ENCODE measurements at places on chromosomes 1 and 21.

DNA sequence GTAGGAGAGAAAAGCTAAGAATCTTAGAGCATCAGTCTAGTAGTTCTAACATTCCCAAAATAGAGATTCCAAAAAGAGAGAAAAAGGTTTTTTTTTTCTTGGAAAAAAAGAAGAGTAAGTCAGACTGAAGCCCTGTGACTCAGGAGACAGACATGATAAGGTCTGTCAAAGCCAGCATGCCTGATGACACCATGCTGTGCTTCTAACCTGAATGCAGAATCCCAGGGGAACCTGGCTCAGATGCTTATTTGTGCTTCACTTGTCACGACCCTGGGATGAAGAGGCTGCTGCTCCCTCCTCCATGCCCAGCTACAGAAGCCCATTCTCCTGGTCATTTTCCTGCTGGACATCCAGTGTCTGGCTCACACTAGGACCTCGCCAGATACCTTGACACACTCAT, 44.3 kb downstream of the ERICH3 start:
- no peak for DNase-seq

- DNase-seq, result no peak
These were observed 21.3 kb downstream of the CCN1 start for GRCh38 chr1:85601901-85602300.

DNA sequence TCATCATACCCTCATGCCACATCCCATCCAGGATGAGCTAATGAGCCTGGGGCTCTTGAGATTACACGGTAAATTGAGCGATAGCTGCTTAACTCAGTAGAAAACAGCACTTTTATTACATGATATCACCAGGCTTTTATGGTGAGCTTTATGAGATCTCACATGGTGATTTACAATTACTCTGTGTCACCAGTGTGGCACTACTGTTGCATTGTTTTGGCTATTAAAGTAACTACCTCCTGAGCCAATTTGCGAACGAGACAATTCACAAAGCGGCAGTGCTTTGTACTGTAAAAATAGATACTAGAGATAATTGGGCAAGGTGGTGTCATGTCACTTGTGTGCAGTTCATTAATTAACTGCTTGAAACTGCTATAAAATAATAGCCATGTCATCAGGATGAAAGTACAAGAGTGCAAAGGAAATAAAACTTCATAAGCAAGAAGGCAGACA, 767.7 kb upstream of the ADGRL2 start:
- DNase-seq, result no peak

DNA sequence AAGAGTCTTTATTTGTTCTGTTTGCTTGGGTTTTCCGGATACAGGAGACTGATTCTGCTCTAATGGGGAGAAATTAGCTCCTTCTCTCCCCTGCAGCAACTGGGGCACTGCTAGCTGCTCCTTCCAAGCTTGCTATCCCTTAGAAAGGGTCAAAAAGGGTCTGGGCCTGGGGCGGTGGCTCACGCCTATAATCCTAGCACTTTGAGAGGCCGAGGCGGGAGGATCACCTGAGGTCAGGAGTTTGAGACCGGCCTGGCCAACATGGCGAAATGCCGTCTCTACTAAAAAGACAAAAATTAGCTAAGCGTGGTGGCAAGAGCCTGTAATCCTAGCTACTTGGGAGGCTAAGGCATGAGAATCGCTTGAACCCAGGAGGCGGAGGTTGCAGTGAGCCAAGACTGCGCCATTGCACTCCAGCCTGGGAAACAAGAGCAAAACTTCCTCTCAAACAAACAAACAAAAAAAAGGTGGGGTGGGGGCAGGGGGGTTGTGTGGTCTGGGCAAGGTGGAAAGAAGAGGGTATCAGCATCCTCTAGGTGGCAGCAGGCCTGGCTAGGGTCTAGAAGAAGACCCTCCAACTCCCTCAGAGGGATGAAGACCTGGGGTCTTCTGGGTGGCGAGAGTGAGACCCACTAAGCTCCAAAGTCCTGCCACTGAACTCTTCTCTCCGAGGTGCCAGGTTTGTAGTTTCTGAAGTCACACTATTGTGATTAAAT, 15.4 kb upstream of the TBX15 start:
- no peak for DNase-seq

DNA sequence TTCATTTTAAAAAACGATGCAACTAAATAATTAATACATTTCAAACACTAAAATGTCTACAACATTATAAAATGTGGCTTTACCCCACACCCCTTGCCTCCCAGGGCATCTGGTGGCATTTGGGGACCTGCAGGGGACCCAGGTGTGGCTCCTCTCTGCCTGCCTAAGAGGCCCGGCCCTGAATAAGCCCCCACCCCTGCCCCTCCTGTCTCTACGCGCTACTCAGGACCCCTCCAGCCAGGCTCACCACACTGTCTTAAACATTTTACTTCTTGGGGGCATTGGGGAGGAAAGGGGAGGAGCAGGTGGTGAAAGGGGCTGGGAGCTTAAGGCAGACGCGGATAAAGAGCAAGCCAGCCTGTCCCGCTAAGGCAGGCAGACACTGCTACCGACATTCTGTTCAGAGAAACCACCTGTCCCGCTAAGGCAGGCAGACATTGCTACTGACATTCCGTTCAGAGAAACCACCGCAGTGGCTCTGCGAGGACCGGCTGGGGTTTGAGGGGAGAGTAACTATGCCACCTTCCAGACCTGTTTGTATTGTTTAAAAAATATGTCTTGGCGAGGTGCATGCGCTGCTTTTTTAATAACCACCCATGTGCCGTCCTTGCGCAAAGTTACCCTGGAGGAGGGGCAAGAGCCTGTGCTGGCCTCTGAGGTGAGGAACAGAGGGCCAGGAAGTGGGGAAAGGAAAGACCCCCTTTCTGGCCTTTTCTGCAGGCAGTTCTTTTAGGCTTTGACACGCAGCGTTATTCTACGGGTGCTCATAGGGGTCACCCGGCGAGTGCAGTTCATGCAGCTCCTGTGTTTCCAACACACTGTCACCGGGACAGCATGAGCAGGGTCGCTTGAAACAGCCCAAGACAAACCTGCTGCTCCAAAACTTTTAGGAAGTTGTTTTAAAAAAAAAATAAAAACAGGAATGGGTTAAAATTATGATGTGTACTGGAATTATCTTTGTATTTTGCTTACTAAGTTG, 51.3 kb upstream of the RIPK4 start:
- no peak for DNase-seq

- no peak for DNase-seq
These were observed 120.5 kb downstream of the LACTBL1 start for GRCh38 chr1:22852144-22852655.

DNA sequence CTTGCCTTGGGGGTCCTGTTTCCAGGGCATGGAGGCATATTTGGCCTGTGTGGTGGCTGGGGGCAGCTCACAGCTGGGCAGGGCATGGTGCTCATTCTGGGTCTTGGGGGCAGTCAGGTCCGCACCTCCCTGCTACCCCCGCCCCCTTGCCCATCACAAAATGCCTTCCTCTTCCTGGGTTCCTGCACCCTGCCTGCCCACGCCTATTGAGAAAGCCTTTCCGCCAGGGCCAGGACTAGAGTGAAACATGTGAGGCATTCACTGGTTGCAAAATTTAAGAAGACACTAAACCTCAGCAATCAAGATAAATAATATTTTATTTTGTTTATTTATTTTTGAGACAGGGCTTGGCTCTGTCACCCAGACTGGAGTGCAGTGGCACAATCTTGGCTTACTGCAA, 19.7 kb downstream of the PTAFR start:
- no peak for DNase-seq

DNA sequence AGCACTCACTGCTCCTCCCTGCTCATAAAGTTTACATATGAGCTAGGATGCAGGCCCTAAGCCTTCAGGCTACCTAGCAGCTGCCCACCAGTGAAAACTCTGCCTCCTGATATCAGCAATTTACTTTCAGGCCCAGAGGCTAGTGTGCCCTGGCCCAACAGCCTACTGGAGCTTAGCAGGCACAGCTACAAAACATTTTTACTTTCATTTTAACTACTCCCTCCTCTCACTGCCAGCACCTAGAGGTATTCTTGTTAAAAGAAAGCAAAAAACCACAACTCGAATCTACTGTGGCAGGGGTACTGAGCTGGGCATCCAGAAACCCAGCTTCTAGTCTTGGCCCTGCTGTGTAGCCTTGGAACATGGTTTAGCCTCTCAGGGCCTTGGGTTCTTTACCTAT, 5.8 kb upstream of the LORICRIN start:
- DNase-seq, result no peak

- no peak for DNase-seq
These were observed 61.4 kb downstream of the EIF2B3 start for GRCh38 chr1:44924835-44925464.

- DNase-seq, result no peak
These were observed 177.3 kb downstream of the CAMTA1 start for GRCh38 chr1:6962478-6962995.

- DNase-seq, result no peak
These were observed 7.9 kb downstream of the RNU5D-1 start for GRCh38 chr1:44723064-44723463.

DNA sequence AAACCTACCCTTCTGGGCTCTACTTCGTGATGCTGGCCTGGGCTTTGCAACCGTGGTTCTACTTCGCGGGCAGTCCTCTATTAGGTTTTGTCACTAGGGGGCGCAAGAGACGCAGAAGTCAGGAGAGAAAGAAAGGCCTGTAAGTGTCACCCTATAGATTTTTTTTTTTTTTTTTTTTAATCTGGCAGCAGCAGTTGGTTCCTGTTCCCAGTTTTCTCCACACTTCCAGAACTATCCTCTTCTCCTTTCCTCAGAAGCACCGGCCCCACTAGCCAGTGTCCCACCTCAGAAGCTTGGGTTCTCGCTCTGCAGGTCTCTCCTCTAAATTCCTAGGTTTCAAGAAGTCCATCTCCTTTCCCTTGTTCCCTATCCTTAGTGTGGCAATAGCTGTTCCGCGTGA, 9.1 kb upstream of the LCE2D start:
- peak; percentile 42 for DNase-seq

DNA sequence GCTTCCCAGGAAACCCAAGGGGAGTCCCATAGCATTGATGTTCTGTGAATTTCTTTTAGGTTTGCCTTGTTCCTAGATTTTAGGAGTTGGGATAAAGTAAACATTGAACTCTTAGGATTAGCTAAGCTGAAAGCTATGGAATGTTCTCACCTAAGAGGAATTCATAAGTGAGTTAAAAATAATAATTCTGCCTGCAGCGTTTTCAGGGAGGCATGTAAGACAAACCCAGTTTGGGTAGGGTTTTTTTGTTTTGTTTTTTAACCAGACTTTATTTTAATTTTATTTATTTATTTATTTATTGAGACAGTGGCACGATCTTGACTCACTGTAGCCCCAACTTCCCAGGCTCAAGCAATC, 28.9 kb upstream of the CD101 start:
- no peak for DNase-seq

- no peak for DNase-seq
These were observed 23.4 kb downstream of the BCAR3 start for GRCh38 chr1:93658188-93658587.

DNA sequence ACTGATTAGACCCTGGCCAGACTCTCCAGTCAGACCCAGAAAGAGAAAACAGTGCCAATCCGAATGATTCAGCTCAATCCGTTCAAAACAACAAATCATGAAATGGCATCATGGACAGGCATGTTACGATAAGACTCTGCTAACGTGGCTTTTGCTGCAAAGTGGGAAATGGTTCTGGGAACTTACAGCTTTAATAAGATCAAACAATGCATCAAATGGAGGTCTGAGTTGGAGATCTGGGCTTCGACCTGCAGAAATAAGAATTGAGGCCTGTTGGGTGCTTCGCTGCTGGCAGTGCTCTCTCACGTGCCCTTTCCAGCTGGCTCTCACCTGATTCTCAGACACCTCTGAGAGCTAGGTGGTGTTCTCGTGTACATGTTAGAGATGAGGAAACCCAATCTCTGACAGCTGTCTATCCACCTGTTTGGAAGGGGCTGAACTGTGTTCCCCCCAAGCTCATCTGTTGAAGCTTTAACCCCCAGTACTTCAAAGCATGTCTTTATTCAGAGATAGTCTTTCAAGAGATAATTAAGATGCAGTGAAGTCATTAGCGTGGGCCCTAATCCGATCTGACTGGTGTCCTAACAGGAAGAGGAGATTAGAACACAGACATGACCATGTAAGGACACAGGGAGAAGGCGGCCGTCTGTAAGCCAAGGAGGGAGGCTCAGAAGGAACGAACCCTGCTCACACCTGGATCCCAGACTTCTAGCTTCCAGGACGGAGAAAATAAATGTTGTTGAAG, 45.5 kb upstream of the ETS2 start:
- DNase-seq, result no peak

- no peak for DNase-seq
These were observed 101.7 kb downstream of the BCAR3 start for GRCh38 chr1:93579891-93580290.

GRCh38 chr1:188154761-188155160, 1326.0 kb downstream of the PLA2G4A start:
- no peak for DNase-seq

GRCh38 chr21:33109574-33110339, 39.8 kb downstream of the OLIG1 start:
- no peak for DNase-seq

GRCh38 chr1:203174324-203174985, 1.2 kb downstream of the MYBPH start:
- no peak for DNase-seq

DNA sequence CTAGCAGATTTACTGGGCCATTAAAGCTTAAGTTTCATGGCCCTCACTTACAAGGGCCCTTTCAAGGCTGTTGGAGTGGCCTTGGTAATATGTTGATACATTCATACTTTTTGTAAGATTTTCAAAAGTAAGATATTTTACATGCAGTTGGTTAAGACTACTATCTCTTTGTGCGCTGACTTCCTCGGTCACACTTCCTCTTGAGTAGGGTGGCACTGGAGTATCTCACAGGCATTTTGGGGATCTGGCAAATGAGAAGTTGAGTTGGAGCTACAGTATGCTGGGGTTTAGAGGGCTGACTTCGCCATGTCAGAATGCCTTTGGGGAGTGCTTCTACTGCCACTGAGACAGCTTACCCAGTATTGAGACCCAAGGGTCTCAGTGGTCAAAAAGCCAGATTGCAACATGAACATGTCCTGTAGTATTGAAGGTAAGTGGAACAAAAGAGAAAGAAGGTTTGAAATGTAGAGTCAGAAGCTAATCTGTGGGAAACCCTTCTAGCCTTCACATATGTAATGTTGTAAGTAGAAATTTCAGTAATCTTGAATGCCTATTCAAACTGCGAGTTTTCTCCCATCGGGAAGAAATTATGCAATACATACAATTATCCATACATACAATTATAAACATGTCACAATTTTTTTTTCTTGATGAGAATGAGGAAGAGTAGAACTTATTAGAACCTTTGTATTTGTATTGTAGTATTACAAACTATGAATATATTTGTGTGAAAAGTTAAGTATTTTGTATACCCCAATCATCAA, 32.3 kb upstream of the RALGPS2 start:
- DNase-seq, result no peak

- DNase-seq, result no peak
These were observed 343.8 kb downstream of the RPS6KC1 start for GRCh38 chr1:213394837-213395236.

- no peak for DNase-seq
These were observed 19.3 kb downstream of the HS2ST1 start for GRCh38 chr1:86933562-86934377.

Data from NCI-H1092 (cell line).